ENCODE measurements at places on chromosomes 4 and X.

GRCh38 chr4:14855719-14856061, 146.6 kb upstream of the CPEB2 start:
- H3K27ac ChIP-seq, result no peak overlapping the region
- H3K27me3 ChIP-seq, result no peaks in the 10 kb centered on the region
- peaks cover 33% of the 10 kb centered on the region for H3K36me3 ChIP-seq
- no peak for DNase-seq

- no peak overlapping the region for H3K27ac ChIP-seq
- H3K27me3 ChIP-seq, result no peaks in the 10 kb centered on the region
- no peak for DNase-seq
- H3K4me1 ChIP-seq, result no peaks in the 10 kb centered on the region
- H3K4me3 ChIP-seq, result no peak overlapping the region
These were observed 78.8 kb downstream of the PDGFC start for GRCh38 chr4:156892805-156893204.

DNA sequence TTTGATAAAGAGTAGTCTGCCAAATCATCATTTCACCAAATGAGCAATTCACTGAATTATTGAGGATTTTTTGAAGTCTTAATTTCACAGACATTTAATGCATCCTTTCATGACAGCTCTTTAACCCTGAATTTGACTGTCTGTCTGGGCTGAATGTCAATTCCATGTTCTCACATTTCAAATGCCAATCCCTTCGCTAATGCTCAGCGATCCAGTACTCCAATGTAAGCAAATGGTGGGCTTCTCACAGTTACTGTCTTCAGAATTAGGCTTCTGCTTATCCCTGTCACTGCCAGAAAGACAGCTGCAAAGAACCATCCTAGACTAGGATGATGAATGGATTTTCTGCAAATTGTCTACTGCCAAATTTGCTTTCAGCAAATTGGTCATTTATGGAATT, 36.2 kb upstream of the USP38 start:
- no peak overlapping the region for H3K4me3 ChIP-seq
- H3K36me3 ChIP-seq, result peaks cover 28% of the 10 kb centered on the region
- no peaks in the 10 kb centered on the region for H3K27me3 ChIP-seq
- H3K4me1 ChIP-seq, result no peaks in the 10 kb centered on the region
- H3K27ac ChIP-seq, result no peak overlapping the region

GRCh38 chr4:61397174-61397573, 197.0 kb downstream of the ADGRL3 start:
- H3K4me1 ChIP-seq, result no peaks in the 10 kb centered on the region
- DNase-seq, result no peak
- H3K27me3 ChIP-seq, result no peaks in the 10 kb centered on the region
- H3K36me3 ChIP-seq, result peaks cover under 1% of the 10 kb centered on the region
- H3K4me3 ChIP-seq, result no peak overlapping the region
- H3K27ac ChIP-seq, result peak overlapping the region; percentile 96

- no peak overlapping the region for H3K27ac ChIP-seq
- H3K4me1 ChIP-seq, result no peaks in the 10 kb centered on the region
- H3K27me3 ChIP-seq, result no peaks in the 10 kb centered on the region
- H3K4me3 ChIP-seq, result no peak overlapping the region
These were observed 37.2 kb upstream of the FAM9C start for GRCh38 chrX:13081395-13082205.

DNA sequence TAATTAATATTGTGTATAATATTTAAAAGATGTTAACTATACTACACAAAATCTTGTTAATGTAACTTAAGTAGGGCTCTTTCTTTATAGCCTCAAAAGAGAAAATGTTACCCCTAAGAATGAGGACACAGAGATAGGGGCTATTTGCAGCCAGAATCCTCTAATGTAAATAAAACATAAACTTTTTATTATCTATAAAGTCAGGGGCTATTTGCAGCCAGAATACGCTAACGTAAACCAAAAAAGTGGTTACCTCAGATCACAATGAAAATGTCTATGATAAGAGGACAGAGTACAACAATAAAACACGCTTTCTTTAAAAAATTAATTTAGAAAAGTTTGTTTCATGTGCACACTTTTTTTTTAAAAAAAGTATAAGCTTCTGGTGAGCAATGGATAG, 229.9 kb upstream of the PITX2 start:
- H3K36me3 ChIP-seq, result no peaks in the 10 kb centered on the region
- H3K4me3 ChIP-seq, result no peak overlapping the region
- H3K4me1 ChIP-seq, result no peaks in the 10 kb centered on the region
- DNase-seq, result no peak

DNA sequence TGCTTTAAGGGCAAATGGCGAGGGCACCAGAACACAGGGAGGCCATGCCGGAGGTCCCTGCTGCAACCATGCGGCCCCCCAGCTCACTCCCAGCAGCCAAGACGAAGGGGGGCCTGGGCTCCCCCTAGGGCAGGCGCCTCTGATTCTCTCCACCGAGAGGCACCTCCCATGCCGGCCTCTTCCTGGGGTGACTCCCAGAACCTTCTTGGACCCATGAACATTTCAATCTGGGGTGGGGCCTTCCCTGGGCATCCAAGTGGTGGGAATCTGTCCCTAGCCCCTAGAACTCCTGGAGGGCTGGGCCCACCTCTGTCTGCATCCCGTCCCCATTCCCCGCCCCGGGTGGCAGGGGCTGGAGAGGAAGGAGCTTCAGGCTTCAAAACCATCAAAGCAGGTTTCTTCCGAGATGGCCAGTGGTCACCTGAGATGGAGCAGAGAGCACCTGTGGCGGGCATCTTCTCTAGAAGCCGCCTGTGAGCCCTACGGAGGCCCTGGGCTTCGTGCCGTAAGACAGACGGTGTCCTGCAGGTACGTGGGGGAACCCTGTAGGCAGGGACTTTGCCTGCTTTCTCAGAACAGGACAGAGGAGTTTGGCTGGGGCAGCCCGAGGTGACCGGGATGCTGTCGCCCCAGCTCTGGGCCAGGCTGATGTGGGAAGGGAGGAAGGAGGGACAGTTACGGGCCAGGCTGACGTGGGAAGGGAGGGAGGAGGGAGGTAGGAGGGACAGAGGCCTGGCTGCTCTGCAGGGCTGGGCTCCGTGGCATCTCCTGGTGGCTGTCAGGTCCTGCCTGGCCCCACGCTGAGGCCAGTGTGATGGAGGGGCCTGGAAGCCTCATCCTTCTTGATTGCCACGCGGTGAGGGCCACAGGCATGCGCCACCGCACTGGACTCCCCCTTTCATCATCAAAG, 6.8 kb upstream of the SLC25A6 start:
- peaks cover 59% of the 10 kb centered on the region for H3K36me3 ChIP-seq
- H3K4me1 ChIP-seq, result no peaks in the 10 kb centered on the region
- H3K4me3 ChIP-seq, result no peak overlapping the region

- H3K36me3 ChIP-seq, result no peaks in the 10 kb centered on the region
- no peaks in the 10 kb centered on the region for H3K4me1 ChIP-seq
- peak overlapping the region; percentile 69 for H3K4me3 ChIP-seq
- no peak for DNase-seq
- no peak overlapping the region for H3K27ac ChIP-seq
These were observed 4.1 kb upstream of the RS1 start for GRCh38 chrX:18676050-18676449.

DNA sequence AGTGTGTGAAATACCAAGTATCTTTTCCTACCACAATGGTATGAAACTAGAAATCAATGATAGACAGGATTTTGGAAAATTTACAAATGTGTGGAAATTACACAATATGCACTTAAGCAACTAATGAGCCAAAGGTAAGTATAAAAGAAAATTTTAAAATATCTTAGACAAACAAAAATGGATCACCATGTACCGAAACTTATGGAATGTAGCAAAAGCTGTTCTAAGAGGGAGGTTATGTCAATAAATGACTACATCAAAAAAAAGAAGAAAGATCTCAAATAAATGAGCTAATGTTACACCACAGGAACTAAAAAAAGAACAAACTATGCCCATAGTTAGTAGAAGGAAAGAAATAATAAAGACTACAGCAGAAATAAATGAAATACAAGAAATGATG, 1084.1 kb downstream of the TECRL start:
- peaks cover 19% of the 10 kb centered on the region for H3K36me3 ChIP-seq
- no peaks in the 10 kb centered on the region for H3K27me3 ChIP-seq
- no peak overlapping the region for H3K4me3 ChIP-seq
- H3K4me1 ChIP-seq, result no peaks in the 10 kb centered on the region
- DNase-seq, result no peak

DNA sequence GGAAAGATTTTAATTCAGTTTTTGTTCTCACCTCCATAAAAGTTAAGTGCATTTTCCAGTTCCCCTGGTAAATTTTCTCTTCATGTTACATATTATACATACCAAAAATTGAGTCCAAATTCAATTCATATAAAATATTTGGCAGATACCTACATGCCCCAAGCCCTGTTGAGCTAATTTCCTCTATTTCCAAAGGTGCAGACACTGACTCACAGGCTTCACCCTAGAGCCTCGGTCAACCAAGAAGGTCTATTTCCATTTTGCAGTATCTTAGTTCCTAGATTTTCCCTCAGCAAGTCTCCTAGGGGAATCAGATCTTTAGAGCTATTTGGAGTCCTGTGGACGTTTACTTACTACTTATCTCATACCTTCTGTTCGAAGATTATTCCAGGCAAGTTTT, 174.4 kb downstream of the TSPAN5 start:
- H3K27me3 ChIP-seq, result no peaks in the 10 kb centered on the region
- no peak overlapping the region for H3K27ac ChIP-seq
- H3K4me3 ChIP-seq, result no peak overlapping the region

DNA sequence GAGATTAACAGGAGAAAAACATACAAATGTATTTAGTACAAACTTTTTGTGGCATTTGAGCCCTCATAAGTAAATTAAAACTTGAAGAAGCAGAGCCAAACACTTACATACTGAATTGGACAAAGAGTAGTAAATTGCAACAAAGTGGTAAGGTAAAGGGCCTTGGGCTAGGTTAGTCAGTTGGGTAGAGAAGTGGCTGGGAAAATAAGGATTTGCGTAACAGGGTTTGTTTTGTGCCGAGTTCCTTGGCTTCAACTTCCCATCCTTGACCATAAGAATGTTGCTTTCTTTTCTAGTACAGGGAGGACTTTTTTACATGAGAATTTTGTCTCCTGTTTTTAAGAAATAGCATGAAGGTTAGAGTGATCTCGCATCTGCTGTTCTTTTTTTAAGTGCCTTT, 33.3 kb upstream of the DSPP start:
- H3K4me1 ChIP-seq, result peaks cover 3% of the 10 kb centered on the region
- DNase-seq, result no peak
- no peaks in the 10 kb centered on the region for H3K27me3 ChIP-seq
- H3K27ac ChIP-seq, result no peak overlapping the region
- H3K36me3 ChIP-seq, result no peaks in the 10 kb centered on the region

GRCh38 chrX:73965833-73966232, 338.1 kb upstream of the ZCCHC13 start:
- peak; percentile 80 for DNase-seq
- H3K4me3 ChIP-seq, result peak overlapping the region; percentile 29
- peaks cover 39% of the 10 kb centered on the region for H3K36me3 ChIP-seq
- peak overlapping the region; percentile 94 for H3K27ac ChIP-seq
- H3K27me3 ChIP-seq, result no peaks in the 10 kb centered on the region

DNA sequence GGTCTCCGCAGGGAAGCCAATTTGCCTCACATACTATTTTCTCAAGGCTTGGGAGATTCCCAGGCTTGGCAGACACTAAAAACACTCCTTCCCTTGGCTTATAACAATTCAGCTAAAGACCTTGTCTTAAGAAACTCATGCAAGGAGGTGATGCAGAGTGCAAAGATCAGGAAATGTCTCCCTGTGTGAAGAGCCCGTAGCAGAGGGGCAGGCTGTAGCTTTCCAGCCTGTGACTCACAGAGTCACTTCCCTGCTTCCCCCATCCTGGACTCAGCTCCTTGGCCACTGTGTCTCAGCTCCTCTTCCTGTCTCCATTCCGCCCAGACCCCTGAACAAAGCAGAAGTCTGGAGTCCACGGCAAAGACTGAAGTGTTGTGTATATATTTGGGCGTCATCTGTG, 56.1 kb downstream of the KDR start:
- H3K4me1 ChIP-seq, result peaks cover 2% of the 10 kb centered on the region
- no peak for DNase-seq
- no peak overlapping the region for H3K4me3 ChIP-seq
- H3K27me3 ChIP-seq, result no peaks in the 10 kb centered on the region
- H3K36me3 ChIP-seq, result no peaks in the 10 kb centered on the region

DNA sequence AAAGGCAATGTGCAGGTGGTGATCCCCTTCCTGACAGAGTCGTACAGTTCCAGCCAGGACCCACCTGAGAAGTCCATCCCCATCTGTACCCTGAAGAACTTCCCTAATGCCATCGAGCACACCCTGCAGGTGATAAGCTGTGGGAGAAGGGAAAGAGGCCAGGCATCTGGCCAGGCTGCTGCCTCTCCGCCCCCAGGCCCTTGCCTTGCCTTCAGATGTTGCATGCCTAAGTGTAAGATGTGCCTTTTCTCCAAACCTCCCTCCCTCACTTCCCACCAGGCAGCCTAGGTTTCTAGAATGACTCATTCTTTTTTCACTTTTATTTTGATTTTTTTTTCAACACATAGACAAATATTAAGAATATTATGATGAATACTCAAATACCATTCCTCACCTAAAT, 12.2 kb upstream of the CDK16 start:
- H3K4me3 ChIP-seq, result no peak overlapping the region
- H3K4me1 ChIP-seq, result no peaks in the 10 kb centered on the region
- no peak overlapping the region for H3K27ac ChIP-seq
- DNase-seq, result no peak
- peaks cover 84% of the 10 kb centered on the region for H3K36me3 ChIP-seq

DNA sequence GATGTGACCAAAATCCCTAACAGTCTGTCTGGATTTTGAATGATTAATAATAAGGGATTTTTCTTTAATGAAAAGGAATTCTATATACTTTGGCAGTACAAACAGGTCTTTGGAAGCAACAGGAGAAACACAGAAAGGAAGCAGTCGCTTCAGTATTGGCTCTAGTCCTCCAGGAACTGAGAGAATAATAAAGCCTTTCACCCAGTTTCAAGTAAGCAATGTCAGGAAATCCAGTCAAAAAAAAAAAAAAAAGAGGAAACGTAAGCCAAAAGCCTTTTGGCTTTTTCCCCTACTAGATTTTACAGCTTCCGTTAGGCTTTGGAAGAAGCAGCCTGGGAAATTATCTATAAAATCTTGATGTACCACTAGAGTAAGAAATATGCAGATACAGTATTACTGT, 61.7 kb upstream of the HDAC8 start:
- H3K27ac ChIP-seq, result no peak overlapping the region
- H3K36me3 ChIP-seq, result no peaks in the 10 kb centered on the region
- no peak for DNase-seq
- H3K4me3 ChIP-seq, result no peak overlapping the region

DNA sequence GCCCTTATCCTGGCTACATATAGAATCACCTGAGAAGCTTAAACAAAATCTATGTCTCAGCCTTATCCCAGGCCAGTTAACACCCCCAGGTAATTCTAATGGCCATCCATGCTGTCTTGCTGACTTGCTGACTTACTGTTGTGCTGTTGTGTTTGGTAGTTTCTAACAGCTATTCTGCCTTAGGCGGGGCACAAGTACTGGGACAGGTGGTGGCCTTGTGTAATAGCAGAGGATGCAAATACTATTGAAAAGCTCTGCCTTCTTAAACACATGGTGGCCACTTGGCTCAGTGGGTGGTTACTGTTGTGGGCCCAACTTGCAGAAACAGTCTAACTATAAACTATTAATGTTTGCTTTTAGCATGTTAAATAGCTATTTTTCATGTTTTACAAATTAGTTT, 56.2 kb downstream of the CDS1 start:
- H3K27ac ChIP-seq, result no peak overlapping the region
- H3K4me1 ChIP-seq, result no peaks in the 10 kb centered on the region
- H3K36me3 ChIP-seq, result peaks cover 44% of the 10 kb centered on the region
- no peaks in the 10 kb centered on the region for H3K27me3 ChIP-seq
- no peak overlapping the region for H3K4me3 ChIP-seq

Data from H9 (cell line).